ENCODE measurements at places on chromosomes 16 and 17.

DNA sequence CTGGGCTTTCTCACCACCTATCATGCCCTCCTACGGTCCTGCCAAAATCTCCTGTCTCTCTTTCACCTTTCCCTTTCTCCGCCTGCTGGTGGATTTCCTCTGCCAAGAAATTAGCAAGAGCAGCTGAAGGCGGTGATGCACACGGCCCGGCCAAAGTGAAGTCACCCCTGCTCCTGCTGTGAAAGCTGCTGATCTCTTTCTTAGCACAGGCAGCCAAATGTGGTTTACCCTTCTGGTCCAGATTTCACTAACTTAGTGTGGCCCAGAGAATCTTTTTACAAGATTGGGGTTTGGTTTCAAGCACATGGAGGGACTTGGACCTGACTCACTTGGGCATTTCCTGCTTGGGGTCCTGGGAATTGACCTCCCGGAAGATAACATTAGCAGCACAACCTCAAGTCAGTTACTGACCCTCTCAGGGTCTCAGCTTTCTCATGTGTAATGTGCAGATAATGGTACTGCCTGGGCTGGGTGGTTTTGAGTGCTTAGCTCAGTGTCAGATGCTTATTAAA, 155.7 kb downstream of the SOCS1 start:
- DNase-seq = no peak

DNA sequence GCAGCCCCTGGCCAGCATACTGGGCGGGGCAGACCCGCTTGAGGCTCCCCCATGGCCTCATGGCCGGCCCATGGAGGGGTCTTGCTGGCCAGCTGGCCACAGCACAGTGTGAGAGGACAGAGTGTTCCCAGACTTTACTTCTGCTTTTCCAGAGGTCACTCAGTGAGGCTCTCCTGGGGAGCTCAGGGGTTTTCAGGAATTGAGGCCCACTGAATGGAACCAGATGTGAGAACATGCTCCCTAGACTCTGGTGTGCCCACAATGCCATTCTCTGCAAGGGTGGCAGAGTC, 21.2 kb downstream of the ATP6V0D1 start:
- no peak for DNase-seq

DNA sequence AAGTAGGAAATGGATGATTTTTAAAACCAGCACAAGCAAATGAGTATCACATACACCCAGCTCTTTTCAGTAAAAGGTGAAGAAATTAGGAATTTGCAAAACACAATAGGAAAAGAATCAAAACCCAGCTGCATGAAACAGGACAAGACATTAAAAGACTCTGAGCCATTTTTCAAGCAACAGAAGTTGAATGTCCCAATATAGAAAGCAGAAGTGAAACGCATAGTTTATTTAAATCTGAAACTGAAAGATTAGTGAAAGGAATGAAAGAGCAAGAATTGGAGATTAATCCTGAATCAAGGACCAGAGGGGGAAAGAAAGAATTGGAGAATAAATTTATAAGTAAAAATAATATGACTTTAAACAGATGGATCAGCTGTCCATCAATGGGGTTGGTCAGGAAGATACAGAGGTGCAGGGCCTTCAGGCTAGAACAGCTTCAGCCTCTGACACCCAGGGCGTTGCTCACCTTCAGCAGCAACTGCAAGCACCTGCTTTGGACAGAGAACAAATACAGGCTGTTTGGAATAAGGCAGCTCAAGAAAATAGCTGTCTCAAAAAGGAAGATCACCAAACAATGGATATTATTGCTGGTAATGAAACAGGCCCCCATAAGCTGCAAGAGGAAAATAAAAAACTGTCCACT, 3.9 kb upstream of the ARHGAP17 start:
- no peak for DNase-seq

GRCh38 chr17:50365165-50365564, 7.8 kb downstream of the MRPL27 start:
- DNase-seq = no peak

DNA sequence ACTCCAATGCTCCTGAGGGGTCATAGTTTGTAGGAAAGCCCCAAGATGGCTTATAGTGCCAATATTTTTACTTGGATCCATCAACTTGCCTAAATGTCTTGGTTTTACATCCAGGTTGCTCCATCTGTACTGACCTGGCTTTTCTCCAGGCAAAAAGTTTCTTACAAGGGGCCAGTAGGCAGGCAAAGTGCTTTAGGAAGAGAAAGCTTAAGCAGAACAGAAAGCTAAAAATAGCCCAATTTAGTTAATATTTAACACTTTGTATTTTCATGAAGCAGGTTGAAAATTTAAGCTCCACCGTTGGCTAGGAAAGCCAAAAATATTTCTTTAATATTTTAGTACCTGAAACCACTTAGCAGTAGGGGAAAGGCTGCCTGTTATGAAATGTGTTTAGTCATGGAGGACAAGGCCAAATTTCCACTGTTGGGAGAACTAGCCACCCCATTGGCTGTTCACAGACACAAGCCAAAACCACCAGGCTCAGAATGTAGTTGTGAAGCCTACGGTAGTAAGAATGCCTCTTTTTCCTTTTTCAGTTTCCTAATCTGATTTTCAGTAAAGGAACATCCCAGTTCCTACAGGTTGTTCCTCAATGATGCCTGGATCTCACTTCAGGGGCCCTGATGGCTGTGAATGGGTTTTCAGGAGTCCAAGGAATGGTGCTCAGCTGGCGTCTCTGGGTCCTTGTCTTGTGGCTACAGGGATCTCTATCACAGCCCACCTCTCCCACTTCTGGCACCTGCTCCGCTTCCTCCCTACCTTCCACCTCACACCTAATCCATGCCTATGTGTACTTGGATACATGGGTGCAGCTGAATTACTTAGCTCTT, 324.8 kb downstream of the PMP22 start:
- DNase-seq = no peak

GRCh38 chr17:57113011-57113410, 28.0 kb downstream of the AKAP1 start:
- DNase-seq = no peak

DNA sequence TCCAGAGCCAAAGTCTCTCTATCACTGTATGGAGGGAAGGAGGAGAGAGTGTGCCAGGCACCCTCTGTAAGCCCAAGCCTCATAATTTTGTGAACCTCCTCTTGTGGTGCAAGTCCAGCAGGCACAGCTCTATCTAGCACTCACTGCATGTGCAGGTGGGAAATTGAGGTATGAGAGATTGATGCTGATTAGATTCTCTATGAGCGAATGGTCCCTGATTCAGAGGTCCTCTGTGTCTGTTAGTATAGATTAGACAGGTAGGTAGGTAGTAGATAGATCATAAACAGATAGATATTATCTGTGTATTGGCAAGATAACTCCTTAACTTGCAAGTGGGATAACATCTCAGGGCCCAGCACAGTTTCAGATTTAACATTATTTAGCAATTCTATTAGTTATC, 209.5 kb downstream of the CNTNAP4 start:
- DNase-seq = no peak

DNA sequence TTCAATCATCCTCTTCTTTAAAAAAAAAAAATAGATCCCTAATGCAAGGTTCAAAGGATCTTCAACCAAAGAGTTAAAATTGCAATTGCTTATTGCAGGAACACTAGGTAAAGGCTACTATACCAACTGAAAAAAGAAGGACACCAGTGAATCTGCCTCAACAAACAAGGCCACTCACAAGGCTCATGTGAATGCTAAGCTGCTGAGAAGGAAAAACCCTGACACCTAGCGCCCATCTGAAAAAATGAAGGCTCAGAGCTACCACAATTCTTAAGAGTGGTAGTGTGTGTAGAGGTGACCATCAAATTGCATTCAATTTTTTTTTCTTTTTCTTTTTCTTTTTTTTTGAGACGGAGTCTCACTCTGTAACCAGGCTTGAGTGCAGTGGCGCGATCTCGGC, 201.6 kb upstream of the C17orf78 start:
- DNase-seq = no peak

- no peak for DNase-seq
Observed at GRCh38 chr16:68362262-68362913, 51.6 kb downstream of the PRMT7 start.

DNA sequence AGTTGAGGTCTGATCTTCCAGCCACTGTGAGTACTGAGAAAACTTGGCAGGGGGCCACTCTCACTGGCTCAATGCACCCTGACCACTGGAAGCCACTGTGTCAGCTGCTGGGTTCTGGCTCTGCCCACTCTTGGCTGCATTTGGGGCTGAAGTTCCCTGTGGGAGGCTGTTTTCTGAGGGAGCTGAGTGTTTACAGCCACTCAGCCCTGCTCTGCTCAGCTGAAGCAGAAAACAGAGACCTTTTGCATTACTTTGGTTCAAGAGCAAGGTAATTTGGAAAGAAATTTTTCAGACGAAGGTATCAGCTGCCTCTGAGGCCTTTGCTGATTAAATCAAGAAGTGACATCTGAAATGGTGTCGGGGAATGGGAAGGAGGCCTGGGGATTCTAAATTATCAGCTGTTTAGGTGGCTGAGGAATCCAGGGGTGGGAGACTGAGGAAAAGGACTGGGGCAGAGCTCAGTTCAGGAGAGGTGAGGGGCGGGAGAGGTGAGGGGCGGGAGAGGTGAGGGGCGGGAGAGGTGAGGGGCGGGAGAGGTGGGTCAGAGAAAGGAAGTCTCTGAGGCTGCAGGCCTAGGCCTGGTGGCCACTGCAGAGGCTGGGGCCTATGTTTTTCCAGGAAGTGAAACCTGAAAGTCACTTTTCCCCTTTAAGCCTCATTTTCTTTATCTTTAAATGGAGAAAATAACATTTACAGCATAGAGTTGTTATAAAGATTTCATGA, at the start of gene ACSM5:
TSS of gene ACSM5 (plus strand) at position 137 of the 723 bp plus-strand sequence. CDS start 1,951 bp downstream, outside the sequence.
- no peak for DNase-seq

- no peak for DNase-seq
Observed at GRCh38 chr16:23587726-23588125, 8.4 kb downstream of the NDUFAB1 start.

DNA sequence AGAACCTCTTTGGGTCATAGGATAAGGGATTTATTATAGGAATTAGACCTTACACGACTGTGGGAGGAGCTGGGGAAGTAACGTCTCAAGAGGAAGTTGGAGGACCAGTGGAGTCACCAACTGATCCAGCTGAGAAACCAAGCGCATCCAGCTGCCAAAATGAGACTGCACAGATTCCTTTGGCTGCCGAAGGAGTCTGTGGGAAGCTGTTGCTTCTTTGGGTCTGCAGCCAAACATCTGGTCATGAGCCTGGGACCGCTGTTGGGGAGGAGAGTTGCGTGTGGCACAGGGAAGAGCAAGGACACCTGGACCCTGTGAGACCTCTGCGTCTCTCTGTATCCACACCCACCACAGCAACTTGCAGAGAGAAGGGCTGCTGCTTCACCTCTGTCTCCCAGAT, 2.4 kb upstream of the NACA2 start:
- DNase-seq = no peak

- DNase-seq = no peak
Observed at GRCh38 chr16:20969386-20969785, 68.8 kb downstream of the LYRM1 start.

DNA sequence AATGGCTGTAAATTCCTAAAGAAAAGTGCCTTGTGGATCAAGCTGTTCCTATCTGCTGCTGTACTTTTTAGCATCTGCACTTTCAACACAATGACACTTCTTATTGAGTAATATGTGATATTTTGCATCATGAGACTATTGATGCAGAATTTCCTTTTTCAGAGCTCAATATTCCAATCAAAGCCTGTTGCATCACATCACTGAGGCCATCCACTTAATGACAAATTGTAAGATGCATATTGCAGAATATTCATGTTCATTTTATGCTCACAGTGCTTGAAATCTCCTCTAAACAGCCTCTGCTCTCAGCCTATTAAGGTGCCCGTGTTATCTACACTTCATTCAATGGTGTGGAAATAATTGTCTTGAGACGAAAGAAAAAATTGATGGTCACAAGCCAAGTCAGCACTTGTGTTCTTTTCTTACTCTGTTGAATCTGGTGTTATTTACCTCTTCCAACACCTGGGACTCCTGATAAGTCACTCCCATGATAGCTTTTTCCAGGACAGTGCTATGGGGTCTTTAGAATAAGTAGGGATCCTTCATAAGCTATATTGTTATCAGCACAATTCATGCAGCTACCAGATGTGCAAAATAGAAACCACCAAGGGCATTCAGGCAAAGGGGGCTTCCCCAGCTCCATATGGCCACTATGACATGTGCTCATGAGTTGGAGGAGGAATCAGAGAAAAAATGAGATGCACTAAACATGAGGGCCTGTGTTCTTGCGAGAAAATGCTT, 9.3 kb upstream of the SKAP1 start:
- DNase-seq = no peak

DNA sequence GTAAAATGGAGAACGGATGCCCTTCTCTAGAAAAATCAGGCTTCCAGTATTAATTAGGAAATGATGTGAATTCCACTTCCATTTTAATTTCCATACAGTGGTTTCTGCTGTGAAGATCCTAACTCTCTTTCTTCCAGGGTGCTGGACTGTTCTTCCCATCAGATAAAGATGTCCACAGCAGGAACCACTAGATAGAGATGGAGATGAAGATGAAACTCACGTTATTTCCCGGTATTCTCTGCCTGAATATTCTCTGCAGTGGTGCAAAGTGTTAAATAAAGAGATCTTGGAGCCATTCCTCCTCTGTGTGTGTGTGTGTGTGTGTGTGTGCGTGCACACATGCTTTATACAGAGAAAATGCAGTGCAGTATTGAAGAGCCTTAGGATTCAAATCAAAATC, 727.5 kb downstream of the KCNJ2 start:
- no peak for DNase-seq

- DNase-seq = no peak
Observed at GRCh38 chr17:82049521-82049971, 2.1 kb downstream of the RFNG start.

DNA sequence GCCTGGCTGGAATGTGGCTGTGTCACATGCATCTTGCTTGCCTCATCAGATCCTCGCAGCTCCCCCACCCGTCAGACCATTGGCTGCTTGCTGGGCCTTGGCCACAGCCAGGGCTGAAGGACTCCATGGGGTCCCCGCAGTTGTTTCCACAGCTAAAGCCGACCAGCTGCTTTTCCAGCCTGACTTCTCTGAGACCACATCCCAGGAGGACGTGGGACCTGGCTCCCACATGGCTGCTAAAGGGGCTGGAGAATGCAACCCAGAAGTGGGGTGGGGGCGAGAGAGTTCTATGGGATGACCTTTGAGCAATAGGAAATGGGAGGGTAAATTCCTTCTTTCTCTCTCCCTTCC, 193.8 kb downstream of the RAB11FIP4 start:
- no peak for DNase-seq

- no peak for DNase-seq
Observed at GRCh38 chr16:31700200-31700529, 172.5 kb downstream of the AHSP start.

DNA sequence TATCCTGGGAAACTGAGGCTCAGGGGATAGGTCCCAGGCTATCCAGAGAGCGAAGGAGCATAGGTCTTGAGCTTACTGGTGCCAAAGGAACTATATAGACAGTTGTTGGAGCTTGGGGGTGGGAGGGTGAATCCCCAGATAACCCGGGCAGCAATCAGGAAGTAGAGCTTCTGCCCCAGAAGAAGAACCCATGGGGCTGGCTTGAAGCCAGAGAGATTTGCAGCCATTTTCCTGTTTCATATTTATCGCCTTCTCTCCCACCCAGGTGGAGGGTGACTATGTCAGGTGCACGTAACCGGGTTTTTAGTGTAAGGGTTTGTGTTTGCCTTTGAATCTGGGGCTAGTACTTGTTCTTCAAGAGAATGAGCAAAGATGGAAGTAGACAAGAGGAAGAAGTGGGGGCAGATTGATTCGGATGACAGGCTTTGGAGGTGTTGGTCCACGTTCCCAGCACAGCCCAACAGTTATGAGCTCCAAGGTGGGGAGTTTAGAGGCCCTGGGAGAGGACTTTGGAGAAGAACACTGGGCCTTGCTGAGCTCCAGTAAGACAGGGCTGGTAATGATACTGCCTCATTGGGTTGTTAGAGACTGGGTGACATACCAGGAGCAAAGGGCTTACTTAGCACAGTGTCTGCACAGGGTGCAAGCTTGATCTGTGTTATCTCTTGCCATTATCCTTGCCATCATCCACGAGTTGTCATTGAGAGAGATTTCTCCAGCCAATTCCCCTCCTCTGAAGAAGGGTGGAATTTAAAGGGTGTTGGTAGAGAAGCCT, 145.6 kb downstream of the CCDC182 start:
- DNase-seq = no peak
